ENCODE measurements at places on chromosomes 5 and 9.

DNA sequence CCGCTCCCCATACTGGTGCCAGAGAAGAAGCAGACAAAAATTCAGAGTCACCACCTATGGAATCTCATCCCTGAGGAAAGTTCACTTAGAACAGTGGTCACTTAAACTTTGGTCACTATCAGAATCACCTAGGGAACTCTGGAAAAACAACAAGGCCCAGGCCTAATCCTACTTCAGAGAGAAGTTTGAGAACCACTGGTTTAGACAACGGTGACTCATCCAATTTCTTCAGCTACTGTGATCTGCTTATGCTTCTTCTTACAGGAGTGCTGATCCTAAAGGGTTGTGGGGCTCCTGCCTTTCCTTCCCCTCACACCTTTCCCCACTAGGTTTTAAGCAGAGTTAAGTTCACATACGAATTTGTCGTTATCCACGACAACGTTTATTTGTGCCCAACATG, 194.7 kb upstream of the KLF4 start:
- no peak for DNase-seq

DNA sequence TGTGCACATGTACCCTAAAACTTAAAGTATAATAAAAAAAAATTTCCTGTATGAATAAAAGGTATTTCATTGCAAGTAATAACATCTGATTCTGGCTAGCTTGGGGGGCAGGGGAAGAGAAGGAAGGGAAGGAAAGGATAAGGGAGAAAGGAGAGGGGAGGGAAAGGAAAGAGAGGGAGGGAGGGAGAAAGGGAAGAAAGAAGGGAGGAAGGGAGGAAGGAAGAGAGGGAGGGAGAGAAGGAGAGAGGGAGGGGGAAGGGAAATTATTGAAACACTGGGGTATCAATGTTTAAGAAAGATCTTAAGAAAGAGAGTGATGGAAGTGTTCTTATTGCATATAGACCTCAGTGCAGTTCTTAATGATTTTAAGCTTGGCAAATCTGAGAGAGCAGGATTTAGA, 129.8 kb upstream of the ZNF366 start:
- DNase-seq = no peak

DNA sequence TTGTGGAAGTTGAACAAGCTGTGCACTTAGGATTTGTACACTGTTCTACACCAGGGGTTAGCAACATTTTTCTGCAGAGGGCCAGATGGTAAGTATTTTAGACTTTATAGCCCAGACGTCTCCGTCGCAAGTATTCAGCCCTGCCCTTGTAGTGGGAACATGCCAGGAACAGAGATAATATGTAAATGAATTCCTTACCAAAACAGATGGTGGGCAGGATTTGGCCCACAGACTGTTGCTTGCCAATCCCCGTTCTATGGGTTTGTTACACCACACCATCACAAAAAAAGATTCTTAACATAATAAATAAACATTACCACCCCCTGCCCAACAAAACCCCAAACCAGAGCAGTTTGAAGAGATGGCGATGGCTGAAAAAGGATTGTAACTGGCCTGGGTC, 74.3 kb downstream of the AMBP start:
- DNase-seq = no peak

DNA sequence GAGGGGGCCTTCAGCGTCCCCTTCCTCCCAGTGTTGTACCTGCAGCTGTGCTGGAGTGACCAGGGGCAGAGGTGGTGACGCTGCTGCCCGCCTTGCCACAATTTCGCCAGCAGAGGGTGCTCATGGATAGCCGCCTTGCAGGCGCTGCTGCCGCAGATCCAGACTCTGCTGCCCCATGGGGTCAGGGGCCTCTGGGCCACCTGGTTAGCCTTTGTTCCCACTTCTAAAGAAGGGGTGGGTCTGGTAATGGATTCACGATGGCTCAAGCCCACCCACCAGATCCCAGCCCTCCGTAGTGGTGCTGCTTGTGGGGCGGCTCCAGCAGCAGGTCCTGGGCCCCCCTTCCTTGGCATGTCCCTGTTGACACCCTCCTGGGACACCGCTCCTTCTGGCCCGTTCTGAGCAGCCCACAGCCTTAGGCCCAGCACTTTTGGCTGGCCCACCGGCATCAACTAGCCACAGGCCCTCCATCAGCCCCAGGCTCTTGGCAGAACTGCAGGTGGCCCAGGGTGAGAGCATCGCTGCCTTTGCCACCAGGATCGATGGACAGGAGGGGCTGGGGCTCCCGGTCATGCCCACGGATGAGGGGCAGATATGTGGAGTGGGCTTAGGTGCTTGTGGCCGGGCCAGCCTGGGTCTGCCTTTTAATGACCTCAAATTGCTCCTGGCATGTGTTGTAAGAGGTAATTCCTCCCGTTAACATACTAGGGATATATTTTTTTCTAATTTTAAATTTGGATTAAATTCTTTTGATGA, 57.2 kb downstream of the COL5A1 start:
- DNase-seq = peak; percentile 42

All from SJSA1 (cell line).